NCI-H526 treated with DMSO at 0.1 percent for 48 hours (cell line): ENCODE measurements at places on chromosomes 16 and 17.

DNA sequence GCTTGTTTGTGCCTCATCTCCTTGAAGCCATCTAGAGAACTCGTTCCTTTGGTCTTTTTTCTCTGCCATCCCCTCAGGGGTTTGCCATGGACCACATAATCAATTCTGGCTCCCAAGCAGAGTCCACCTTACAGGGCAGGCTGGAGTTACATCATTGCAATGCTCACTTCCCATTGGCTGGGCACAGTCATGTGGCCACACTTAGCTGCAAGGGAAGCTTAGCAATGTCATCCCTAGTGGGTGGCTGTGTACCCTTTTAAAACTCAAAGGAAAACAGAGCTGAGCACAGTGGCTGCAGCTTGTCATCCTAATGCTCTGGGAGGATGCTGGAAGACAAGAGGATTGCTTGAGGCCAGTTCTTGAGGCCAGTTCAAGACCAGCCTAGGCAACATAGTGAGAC lies 41.9 kb upstream of the POLR3E start:
- no peak for DNase-seq

DNA sequence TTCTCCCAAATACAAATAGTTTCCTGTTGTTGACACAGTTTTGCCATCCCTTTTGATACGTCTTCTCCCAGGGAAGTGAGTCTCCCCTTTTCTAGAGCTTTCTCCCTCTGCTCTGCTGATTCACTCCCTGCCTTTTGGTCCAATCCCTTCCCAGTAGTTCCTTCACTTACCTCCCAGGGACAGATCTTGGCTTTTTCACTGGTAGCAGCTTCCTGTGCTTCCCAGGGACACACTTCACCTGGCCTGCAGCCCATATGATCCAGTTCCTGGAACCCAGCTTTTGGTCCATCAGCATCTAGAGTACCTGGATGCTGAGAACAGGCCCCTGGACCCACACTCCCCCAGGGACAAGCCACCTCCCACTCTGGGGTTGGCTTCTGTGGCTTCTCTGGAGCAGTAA lies 15.8 kb downstream of the GPR179 start:
- DNase-seq, result no peak

DNA sequence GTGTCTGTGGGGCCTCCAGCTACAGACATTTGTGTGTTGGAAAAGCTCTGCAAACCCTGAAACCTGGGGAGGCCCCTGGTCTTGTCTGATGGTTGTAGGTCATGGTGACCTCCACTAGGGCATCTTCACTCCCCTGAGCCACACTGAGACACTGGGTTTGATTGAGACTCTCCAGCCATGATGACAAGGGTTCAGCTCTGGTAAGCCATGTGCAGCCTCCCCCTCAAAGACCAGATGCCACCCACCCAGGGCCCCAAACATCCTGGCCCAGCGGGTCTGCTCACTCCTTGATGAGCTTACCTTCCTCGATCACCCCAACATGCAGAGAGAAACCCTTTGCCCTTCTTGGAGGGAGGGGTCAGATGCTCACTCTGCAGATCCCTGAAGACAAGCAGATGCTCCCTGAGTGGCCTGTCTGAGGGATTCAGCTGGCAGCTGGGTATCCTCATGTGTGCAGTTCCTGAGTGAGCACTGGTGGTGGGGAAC lies 101.6 kb downstream of the METRNL start:
- no peak for DNase-seq

- DNase-seq, result no peak
Measured at GRCh38 chr17:41649923-41650519, 25.6 kb upstream of the KRT17 start.

DNA sequence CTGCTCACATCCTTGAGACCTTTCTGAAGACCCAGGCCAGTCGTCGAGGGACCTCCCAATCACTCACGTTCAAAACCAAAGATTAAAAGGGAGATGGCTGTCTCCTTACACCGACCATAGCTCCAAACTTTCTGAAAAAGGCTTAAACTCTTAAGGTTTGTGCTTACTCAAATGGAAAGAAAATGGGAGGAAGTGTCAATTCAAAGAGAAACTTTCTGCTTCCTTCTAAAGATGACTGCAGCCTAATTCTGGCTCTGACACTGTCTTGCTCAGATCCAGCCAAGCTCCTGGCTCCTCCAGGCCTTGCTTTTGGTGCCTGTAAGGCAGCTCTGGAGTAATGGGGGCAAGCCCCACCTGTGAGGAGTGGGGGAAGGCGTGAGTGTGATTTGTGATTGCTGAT lies 54.9 kb upstream of the WSB1 start:
- no peak for DNase-seq

GRCh38 chr16:49972961-49973360 lies 52.1 kb upstream of the CNEP1R1 start:
- no peak for DNase-seq

GRCh38 chr17:63826468-63827001 lies 696 bp upstream of the PSMC5 start:
- no peak for DNase-seq

- DNase-seq, result no peak
Measured at GRCh38 chr17:40315678-40316570, 6.9 kb downstream of the RARA start.

GRCh38 chr17:40597556-40598300 lies 32.5 kb upstream of the CCR7 start:
- no peak for DNase-seq

- no peak for DNase-seq
Measured at GRCh38 chr16:57563761-57564160, 21.3 kb downstream of the ADGRG5 start.

DNA sequence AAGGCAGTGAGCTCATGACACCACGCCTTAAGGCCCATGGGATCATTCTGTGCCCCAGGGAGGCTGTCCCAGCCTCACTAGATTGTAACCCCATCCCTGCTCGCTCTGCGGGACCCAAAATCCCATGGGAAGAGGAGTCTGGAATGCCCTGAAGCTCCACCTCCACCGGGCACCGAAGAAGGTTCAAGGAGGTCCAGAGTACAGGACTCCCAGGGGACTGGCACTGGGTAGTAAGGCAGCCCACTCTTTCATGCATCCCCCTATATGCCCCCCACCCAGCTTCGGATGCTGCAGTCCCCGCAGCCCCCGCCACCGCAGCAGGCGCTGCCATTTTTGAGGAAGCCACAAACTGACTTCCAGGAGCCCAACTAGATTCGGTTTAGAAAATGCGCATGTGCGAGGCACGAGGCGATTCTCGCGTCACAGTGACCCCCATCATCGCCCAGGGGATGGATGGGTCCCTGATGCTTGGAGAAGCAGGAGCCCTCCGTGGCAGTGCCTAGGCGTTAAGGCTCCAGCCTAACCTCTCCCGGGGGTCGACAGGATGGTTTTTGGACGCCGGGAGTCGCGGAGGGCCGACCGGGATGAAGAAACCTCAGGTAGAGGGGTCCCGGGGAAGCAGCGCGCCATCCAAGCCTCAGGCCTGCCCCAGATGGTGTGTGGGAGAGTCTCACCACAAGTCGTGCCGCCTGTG lies 1681.0 kb downstream of the TP53TG3F start:
- DNase-seq, result no peak

- DNase-seq, result no peak
Measured at GRCh38 chr17:9331279-9332131, 244.1 kb downstream of the STX8 start.

GRCh38 chr17:59804901-59805465 lies 87.8 kb downstream of the TUBD1 start:
- no peak for DNase-seq

DNA sequence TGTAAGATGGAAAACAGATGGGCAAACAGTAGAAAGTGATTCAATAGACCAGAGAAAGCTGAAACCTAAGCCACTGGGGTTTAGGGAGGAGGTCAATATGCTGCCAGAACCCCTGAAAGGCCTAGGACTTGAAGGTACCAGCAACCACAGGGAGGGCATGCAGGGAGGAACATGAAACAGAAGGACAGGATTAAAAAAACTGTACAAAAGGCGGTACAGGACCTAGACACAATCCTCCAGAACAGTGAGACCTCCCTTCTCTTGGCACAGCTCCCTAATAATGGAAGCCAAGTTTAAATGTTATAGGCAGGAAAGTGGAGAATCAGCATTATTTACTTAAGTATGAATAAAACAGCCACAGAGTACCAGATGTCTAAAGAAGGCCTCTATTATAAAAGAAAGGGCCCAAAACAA lies 105.5 kb downstream of the SPAG9 start:
- DNase-seq, result no peak

GRCh38 chr17:50986989-50987660 lies 121.0 kb upstream of the TOB1 start:
- DNase-seq, result no peak

DNA sequence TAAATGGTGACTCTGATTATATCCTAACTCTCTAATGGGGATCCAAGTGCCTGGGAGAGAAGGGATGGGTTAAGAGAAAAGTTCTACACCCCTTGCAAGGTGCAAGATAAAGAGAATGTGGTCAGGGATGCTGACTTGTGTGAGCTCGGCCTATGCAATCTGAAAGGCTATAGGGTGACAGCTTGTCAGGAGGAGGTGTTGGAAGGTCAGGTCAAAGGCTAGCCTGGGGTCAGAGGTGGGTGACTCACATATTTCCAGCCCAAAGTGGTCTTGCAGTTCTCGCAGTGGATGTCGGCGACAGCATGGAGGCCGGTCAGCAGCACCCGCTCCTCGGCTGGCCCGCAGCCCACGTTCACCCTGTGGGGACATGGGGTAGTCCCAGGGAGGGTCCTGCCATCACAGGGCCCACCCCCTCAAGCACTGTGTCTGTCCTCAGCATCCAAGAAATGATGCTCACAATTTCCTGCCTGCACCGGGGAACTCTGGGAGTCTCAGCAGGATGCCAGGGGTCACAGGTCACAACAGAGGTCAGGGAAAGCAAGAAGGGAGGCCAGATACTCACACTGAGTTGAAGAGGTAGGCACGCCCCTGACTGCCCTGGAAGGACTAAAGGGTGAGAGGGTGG lies 1.4 kb downstream of the YPEL3 start:
- DNase-seq, result no peak

DNA sequence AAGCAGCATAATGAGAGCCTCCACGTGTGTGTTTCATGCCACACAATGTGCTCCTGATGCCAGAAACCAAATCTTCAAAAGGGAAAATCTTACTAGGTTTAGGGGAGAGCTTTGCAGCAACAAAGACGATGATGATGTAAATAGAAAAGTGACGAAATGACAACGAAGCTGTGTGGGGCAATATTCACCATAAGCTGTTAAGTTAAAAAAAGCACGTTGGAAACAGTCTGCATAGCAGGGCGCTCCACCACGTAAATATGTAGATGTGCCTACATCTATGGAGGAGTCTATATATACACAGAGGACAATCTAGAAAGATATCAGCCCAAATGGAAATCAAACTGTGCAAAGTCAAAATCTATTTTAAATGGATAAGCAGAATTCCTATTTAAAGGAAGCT lies 61.0 kb downstream of the RPH3AL start:
- no peak for DNase-seq

DNA sequence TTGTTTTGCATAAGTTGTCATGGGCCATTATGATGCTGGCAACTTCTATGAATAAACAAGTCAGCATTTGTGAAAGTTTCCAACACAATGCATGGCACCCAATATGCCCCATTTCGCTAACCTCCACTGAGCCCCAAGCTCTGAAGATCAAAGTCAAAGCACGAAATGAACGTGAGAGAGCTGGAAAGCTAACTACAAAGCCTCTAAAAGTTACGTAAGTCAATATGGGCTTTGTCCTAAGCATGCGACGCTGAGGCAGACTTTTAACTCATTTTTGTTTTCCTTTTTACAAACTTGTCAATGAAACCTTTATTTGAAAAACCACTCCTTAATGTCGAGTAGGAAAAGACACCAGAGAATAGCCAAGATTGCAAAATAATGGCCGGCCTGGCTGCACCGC lies 131.6 kb upstream of the NUDT7 start:
- no peak for DNase-seq

DNA sequence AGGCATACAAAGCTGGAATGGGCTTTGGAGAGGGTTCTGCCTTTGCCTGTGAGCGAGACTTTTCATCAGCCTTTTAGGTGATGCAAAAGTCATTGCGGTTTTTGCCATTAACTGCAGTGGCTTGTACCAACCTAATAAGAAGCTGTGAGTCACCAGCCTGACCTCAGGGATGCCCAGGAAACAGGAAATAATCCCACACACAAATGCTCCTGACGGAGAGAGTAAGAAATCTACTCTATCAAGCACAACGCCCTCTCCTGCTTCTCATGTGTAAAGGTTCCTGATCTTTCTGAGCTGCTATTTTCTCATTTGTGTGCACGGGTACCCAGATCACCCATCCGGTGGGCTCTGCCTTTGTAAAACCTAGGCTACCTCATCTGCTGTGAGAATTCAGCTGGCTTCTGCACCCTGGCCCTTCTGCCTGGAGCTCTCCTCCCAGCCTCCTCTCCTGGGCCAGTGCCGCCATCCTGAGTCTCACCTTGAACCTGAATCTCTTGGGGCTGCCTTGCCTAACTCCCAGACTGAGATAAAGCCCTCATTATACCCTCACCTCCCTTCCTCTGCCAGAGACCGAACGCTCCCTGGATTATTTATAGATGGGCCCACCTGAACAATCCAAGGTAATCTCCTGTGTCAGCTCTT lies 299.7 kb downstream of the C16orf95 start:
- DNase-seq, result no peak

- DNase-seq, result no peak
Measured at GRCh38 chr17:41864498-41864835, 756 bp downstream of the KLHL11 start.

- DNase-seq, result no peak
Measured at GRCh38 chr17:75250009-75250471, 11.4 kb downstream of the GGA3 start.

GRCh38 chr17:59425085-59425931 lies 93.9 kb downstream of the YPEL2 start:
- DNase-seq, result no peak

DNA sequence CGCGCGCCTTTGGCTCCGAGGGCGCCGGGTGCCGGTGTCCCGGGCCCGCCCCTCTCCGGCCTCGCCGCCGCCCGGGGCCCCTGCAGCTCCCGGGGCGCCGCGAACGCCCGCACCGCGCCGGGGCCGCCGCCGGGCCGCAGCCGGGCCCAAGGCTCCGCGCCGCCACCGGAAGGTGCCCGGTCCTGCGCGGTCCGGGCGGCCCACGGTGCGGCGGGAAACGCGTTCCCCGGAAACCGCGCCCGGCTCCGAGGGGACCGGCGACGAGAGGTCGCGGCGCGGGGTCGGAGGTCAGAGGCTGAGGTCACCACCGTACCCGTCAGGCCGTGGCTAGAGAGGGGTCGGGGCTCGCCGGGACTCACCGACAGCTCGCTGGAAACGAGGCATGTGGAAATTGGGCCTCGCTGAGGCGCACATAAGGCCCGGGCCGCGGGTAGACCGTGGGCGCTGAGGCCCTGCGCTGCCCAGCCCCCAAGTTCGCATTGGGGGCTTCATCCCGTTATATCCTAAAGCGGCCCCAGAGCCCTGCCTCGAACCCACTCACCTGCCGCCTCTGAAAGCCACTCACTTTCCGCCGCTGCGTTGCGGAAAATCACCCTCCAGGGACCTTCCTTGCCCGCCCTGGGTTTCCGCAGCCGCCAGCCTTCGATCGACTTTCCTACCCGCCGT lies at the start of gene DUS1L:
Gene DUS1L, minus strand, starts transcription at position 167 of the 666 bp plus-strand sequence. CDS start 745 bp downstream, outside the sequence.
- no peak for DNase-seq
